HTR-8/SVneo (cell line): ENCODE measurements at places on chromosomes 3 and 15.

DNA sequence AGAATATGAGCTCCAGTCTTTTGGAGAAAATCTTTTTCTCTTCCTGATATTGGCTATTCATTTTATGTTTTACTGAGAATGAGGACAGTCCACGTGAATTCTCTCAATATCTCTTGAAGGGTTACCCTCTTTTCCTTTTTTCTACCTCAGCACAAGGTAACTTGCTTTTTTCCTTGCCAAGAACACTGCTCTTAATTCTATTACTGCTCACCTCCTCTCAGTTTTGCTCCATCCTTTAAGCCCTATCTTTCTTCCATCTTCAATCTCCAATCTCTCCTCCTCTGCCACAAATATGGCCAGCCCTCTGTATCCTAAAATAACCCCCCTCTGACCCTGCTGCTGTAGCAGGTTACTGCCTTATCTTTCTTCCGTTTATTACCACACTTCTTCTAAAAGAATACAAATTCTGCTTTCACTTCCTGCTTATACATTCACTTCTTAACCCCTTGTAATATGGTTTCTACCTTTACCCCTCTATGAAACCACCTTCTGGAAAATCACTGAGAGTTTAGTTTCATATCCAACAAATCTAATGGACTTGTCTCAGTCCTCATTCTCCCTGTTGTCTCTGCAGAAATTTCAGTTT is 89.0 kb downstream of the NFKBIZ start:
- no peak for DNase-seq

DNA sequence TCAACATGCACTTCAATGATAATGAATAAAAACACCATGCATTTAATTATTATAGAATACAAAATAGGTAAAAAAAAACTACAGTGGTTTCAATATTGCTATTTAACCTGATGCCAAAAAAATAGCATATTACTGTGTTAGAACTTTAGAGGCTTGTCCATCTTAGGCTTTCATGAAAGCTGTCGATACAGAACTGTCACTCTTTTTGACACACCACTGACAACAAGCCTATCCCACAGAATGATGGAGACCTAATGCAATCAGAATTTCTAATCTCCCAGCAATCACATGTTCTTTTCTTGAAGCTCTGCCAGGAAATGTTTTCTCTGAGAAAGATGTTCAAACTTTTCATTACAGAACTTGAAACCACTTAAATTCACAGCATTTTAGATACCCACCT is 490.3 kb upstream of the EPHA6 start:
- DNase-seq = no peak

DNA sequence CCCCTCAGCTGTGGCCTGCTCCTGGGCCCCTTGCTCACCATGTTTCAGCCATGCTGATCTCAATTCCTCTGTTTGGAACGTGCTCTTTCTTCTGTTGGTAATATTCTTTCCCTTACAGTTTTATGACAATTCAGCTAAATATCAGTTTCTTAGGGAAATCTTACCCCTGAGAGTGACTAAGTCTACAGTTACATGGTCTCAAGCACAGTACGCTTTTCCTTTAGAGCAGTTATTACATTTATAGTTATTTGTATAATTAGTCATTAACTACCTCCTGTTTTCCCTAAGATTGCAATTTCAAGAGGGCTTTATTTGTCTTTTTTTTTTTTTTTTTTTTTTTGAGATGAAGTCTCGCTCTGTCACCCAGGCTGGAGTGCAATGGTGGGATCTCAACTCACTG is 23.5 kb downstream of the C3orf62 start:
- no peak for DNase-seq

GRCh38 chr3:100972867-100973266 is 20.4 kb downstream of the ABI3BP start:
- no peak for DNase-seq

- no peak for DNase-seq
Measured at GRCh38 chr3:118618247-118619040, 416.2 kb downstream of the IGSF11 start.

DNA sequence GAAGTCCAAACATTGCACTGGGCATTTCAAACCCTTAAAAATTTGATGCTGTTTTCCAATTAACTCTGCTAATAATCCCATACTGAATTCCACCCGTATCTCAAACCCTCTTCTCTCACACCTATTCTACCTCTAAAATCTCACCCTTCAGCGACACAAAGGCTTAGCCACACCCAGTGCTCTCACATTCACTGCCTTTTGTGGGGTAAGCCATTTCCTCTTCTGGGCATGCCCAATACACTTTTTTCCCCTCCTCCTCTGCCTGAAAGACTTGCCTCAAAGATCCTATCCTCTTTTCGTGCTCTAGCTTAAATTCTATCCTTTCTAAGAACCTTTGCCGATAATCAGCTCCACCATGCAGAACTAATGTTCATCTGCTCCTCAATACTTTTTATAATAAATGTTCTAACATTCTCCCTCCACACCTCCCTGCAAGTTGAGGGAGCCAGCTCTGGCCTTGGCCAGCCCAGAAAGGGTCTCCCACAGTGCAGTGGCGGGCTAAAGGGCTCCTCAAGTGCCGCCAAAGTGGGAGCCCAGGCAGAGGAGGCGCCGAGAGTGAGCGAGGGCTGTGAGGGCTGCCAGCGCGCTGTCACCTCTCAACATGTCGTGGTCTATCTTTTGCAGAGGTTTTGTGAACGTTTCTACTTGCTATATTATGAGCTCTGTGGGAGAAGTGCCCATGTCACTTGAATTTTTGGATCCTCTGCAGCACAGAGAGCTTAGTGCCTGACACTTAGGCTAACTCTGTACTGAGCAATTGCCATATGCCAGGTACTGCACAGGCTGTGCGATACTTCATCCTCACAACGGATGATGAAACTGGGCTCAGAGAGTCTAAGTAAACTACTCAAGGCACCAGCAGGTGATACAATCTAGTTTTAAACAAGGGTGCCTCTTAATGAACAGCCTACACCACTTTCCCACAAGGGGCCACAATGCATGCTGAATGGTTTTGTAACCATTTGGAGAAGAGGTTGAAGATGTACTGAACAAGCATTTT is 53.6 kb upstream of the BCL6 start:
- no peak for DNase-seq

GRCh38 chr3:124035463-124036121 is 43.7 kb upstream of the ROPN1 start:
- DNase-seq = no peak

- DNase-seq = no peak
Measured at GRCh38 chr15:101262551-101262950, 10.7 kb upstream of the CHSY1 start.

GRCh38 chr3:6022621-6023020 is 835.1 kb downstream of the EDEM1 start:
- no peak for DNase-seq

DNA sequence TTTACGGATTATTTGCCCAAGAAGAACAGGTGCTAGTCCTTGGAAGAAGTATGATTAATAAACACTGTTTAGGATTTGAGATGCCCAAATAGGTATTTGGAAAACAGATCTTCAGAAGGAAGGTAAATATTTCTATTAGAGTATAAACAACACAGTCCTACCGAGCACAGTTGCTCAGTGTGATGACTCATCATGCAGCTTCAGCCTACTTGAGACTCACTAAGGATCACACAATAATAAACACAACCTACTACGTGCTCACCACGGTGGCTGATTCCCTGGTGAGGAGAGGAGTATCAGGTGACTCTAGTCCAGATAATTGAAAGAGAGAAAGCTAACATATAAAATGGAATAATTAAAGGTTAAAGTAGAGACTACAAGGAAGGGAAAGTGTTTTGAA is 72.0 kb downstream of the PDZRN3 start:
- no peak for DNase-seq

DNA sequence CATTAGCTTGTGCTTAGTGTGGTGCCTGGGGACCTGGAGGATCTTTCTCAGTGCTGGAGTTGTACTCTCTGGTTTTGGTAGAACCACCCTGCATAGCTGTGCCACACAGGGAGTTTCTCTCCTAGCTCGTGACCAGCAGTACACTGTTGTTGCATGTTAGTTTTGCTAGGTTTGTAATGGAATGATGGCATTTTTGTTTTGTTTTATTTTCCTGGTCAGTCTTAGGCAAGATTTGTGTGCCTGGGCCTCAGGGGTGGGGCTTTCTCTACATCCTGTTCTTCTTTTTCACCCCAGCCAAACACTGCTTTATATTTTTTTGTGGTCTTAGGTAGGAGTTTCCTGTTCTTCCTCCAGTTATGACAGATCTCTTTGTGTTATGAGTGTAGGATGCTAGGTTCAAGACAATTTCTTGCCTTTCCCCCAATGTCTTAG is 534.5 kb upstream of the KCNMB2 start:
- no peak for DNase-seq

GRCh38 chr3:186254676-186255650 is 107.1 kb downstream of the DGKG start:
- DNase-seq = no peak

GRCh38 chr15:59300618-59301139 is 72.0 kb downstream of the MYO1E start:
- no peak for DNase-seq

DNA sequence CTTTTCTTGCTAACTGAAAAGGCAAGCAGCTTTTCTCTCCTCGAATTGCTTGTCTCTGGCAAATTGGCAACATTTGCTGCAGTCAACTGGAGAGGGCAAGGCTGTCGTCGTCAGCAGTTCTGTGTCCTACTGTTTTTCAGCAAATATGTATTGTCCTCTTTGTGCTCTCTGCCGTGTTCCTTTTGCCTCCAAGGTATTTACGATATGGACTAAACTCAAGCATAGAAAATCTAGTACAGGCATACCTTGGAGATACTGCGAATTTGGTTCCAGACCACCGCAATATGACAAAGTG is 558 bp upstream of the SLC30A4 start:
- DNase-seq = no peak

- DNase-seq = no peak
Measured at GRCh38 chr3:62139957-62140356, 233.4 kb downstream of the FEZF2 start.

DNA sequence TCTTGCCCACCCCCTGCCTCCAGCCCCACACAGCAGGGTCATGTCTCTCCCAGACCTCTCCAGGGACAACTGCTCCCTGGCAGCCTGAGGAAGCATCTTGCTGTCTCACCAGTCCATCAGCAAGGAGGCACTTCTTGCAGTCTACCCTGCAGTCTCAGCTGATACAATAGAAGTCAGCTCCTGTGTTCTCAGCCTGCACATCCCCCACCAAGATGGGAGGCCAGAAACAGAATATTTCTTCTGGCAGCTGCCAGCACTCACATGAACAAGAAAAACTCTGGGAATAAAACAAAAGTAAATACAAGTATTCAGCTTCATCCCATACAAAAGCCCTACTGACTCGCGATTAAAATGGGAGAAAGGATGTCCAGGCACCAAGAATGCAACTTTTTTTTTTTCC is 457.4 kb upstream of the PROK2 start:
- DNase-seq = no peak

DNA sequence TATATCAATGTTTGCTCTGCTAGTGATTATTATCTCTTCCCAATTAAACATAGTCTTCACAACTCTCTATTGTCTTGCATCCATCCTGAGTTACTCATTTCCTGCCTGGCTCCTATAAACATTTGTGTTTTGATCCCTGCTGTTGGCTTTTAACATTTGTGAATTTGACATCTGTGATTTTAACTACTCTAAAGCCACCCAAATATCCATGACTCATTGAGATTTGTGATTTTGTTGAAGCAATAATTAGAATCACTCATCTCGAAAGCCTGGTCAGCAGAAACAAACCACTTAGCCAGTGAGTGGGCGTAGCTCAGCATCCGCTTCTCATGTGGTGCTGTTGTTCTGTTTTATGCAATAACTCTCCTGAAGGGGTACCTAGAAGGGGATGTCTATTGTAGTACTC is 174.3 kb upstream of the ZBTB20 start:
- no peak for DNase-seq

DNA sequence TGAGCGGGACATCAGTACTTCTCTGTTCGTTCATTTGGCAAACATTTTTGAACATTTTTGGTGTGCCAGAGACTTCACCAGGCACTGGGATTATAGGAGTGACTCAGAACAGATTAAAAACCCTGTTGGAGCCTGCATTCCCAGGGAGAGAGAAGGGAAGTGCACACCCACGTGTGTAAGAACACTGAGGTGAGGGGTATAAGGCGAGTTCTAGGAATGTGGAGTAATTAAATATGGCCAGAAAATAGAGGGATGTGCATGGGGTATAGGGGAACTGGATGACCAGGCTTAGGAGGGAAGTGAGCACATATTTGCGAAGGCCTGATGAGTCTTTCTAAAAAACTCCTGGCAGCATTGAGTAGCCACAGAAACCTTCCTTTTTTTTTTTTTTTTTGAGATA is 401.2 kb upstream of the C2CD4B start:
- no peak for DNase-seq

GRCh38 chr3:8147711-8148110 is 353.9 kb upstream of the LMCD1 start:
- no peak for DNase-seq

DNA sequence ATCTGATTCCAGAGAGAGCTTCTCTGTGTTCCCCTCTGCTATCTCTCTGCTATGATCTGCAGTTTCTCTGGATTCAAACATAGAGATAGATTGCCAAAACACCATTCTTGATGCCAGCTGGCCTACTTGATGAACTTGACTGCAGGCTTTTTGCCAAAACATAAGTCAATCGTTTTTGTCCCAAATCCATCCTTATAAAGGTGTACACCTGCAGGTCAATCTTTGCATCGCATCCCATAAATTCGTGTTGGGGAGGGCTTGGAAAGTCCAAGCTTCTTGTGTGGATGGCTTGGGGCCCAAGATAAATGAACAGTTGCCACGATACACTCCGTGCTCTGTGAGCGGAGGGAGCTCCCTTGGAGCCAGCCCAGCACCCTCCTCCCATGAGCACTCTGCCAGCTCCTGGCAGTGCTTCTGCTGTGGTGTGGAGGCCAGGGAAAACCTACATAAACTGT is 2.7 kb downstream of the CERS3 start:
- DNase-seq = no peak

DNA sequence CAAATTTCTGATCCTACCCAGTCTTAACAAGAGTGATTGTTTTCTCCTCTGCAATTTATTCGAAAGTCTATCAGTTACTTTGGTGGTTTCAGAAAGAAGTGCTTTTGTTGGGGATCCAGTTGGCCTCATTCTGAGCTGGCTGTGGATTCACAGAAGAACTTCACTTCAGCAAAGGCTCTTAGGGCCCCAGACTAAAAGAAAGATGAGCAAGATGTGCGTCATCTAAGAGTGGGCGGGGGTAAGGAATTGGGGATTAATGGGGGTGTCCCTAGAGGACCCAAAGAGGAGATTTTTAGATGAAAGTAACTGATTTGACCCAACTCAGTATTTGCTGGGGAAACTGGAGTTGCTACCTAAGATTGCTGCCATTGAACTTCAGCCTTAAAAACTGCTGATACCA is 63.9 kb upstream of the TSEN2 start:
- no peak for DNase-seq

- peak; percentile 34 for DNase-seq
Measured at GRCh38 chr3:100603469-100603868, 5.9 kb upstream of the ADGRG7 start.

DNA sequence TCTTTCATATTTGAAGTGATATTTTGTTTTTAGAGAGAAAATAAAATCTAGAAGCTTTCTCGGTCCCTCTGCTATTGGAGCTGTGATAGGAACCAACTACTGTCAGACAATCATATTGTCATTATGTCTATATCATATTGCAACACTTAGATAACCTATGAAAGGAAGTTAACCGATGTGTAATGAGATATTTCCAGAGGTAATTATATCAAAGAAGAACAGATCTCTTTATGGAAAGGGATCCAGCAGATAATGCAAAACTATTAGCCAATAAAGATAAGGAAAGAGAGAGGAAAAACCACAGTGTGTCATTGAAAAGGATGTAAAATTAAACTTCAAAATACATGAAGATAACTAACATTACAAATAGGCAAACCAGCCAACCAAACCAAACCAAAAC is 529.1 kb upstream of the CCDC54 start:
- DNase-seq = no peak
